ENCODE measurements at places on chromosomes 1 and 21. TPM values are rescaled to one million over a fixed set of nuclear protein-coding genes. Genes with fewer than 3 reads are reported as not detected.

- DNase-seq, result no peak
Measured at GRCh38 chr1:110674337-110675059, at the start of gene KCNA3. Gene KCNA3 (minus strand): TSS chr1:110674940. CDS start chr1:110674809, 131 bp downstream.

Gene SERPINC1
- total RNA-seq, result 205 TPM

Gene ACADM
- total RNA-seq, result 133 TPM

DNA sequence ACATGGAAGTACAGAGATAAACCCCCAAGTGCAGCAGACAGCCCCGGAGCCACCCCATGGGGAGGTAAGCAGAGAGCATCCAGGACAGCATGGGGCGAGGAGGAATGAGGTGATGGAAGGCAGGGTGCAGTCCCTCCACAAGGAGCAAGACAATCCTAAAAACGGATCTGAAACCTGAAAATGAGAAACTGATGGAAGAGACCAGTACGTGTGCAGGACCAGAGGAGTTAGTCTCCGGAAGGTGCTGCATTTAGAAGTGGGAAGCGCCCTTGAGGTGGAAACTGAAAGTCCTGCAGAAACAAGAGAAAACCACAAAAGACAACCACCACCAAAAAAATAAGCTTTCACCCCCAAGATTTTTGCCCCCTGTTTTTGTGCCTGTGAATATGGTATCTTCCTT, 17.4 kb upstream of the DDOST start:
- no peak for DNase-seq

DNA sequence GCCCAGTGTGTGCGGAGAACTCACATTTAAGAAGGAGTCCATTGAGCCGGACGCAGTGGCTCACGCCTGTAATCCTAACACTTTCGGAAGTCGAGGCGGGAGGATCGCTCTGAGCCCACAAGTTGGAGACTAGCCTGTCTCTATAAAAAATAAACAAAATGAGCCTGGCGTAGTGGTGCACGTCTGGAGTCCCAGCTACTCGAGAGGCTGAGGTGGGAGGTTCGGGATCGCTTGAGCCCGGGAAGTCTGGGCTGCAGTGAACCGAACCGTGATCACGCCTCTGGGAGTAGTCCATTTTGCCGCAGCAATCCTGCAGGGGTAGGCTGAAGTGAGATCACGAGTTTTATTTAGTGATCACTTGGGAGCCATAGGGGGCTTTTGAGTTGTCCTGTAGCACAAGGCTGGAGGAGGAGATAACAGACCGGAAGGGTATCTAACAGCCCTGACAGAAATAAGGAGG, 497 bp upstream of the FUCA1 start:
- peak; percentile 22 for DNase-seq

DNA sequence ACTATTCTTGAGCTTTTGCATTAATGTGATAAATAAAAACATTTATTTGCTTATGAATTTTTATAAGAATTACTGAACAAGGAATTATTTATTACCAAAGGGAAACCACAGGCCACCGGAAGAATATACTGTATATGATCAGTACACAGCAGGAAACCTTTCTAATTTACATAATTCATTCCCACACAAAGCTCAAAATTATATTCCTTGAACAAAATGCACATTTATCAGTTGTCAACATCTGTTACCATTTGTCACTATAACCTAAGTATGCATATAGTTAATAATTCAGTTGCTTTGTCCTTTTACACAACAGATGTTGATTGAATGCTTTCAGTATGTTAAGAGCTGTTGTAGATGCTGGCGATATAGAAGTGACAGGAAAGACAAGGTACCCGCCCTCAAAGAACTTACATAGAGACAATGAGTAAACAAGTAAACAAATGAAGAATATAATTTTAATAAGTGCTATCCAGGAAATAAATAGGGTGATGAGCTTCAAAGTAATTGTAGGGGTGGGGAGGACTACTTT, 27.2 kb downstream of the VPS45 start:
- no peak for DNase-seq

DNA sequence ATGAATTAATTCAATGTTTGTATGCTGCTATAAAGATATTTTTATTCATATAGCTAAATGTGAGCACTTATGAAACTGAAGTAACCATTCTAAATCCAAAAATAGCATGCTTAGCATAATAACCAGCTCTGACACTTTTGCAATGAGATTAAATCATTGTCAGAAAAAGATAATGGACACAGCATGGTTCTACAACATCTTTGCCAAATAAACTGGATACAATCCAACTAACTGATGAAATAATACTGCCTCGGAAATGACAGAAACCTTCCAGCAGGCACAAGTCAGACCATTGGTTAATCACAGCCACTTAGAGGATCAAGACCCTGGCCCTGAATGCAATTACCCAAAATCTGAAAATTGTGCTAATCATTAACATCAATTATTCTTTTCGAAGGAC, 592.7 kb upstream of the ADGRL4 start:
- DNase-seq, result no peak

Gene LRRC42
- total RNA-seq, result 55.1 TPM

Gene ASB17
- not detected for total RNA-seq

GRCh38 chr1:186680245-186681061, at the start of gene PTGS2:
Gene PTGS2 (minus strand): TSS chr1:186680423. CDS start chr1:186680290, 133 bp downstream.
- no peak for DNase-seq

DNA sequence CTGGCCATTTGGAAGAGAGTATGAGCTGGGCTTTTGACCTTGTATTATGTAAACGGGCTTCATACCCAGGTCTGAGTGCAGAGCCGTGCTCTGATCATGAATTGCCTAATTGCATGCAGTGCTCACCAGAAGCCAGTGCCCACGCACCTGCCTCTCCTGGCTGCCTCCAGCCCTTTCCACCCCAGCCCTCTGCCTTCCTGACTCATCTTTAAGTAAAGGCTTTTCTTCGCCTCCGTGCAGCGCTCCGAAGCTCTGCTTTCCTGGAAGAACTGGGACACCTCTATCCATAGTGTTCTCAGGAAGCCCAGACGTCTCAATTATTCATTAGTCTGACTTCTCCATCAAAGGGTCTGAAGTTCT, 413.7 kb downstream of the PTPRU start:
- no peak for DNase-seq

DNA sequence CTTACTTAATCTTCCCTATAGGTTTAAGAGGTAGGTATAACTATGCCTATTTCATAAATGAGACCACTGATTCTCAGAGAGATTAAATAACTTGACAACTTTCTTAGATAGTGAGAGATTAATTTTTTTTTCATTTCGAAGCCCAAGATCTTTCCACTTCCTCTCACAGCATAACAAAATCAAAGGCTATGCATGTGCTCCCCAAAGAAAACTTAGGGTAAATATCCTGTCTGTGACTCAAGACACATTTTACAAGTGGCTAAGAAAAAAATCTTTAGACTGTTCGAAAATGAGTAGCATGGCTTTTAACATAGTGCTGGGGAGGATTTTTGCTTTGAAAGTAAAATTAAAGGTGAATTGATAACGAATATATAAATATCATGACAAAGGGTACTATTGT, 8.2 kb upstream of the C1orf141 start:
- no peak for DNase-seq

DNA sequence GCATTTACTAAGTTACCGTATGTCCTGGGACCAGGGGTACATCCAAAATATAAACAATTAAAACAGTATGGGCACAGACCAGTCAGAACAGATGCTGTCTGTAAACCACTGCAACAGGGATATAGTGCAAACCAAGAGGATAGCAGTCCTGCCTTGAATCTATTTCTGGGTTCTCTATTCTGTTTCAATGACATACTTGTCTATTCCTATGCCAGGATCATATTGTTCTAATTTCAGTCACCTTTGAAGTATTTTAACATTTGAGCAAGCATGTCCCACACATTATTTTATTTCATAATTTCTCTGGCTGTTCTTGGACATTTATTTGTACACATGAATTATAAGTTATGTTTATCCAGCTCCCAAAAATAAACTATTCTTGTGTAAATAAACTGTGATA, 28.2 kb upstream of the SYDE2 start:
- DNase-seq, result no peak

- peak; percentile 43 for DNase-seq
Measured at GRCh38 chr1:27940297-27940696, 5.5 kb downstream of the SMPDL3B start.

DNA sequence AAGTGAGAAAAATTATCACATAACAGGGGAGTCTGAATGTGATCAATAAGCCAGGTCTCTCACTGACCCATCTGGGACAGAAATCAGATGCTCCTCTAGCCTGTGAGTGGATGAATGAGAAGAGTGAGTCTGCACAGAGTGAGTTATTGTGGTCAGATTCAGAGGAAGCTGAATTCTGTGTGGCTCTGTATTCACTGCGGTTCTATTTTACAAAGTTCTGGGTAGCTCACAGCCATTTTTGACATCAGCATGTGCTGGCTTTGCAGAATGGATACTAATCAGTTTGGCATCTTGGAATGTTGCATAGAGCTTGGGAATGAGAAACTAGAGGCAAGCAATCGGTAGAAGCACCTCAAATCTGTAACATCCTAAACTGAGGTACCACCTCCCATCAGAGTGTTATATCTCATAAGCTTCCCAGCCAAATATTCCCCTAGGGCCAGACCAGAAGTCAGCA, 3.8 kb downstream of the COLGALT2 start:
- no peak for DNase-seq

DNA sequence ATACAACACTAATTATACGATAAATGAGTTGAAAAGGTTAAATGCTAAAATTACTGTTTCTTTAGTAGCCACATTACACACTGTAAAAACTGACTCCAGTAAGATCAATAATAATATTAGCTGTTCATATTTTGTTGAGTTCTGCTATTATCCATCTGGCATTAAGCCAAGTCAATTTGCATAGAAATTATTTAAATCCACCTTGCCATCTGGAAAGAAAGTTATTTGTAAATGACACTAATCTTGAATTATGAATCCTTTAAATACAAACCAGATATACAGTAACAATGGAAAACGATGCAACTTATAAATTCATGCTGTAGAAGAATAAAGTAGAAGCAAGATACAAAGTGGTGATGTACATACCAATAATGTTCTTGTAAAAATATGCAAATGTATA, 81.4 kb upstream of the BCL10 start:
- DNase-seq, result no peak

Gene ACTN2
- total RNA-seq, result 0.04 TPM

GRCh38 chr1:117389284-117389683, 22.0 kb downstream of the MAN1A2 start:
- no peak for DNase-seq

Gene PODN
- total RNA-seq, result not detected

Gene NUAK2
- 1.1 TPM for total RNA-seq

GRCh38 chr1:13697738-13698137, 2.2 kb upstream of the PRDM2 start:
- DNase-seq, result no peak

DNA sequence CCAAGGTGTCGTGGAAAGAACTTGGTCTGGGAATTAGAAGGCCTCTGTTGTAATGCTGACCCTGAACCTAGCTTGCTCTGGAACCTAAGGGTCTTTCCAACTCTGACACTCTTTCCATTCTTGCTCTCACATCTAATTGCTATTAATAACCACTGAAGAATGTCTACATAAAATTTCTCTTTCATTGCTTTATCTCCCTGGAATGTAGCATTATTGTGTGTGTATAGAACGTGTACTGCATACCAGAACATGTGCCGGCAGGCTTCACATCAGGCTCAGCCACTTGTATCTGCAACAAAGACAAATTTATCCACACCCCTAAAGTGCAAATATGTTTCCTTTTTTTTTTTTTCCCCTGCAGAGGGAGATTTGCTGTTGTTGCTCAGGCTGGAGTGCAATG, 13.9 kb upstream of the LAX1 start:
- no peak for DNase-seq

GRCh38 chr21:44436958-44437357, 18.4 kb upstream of the LRRC3 start:
- DNase-seq, result no peak

DNA sequence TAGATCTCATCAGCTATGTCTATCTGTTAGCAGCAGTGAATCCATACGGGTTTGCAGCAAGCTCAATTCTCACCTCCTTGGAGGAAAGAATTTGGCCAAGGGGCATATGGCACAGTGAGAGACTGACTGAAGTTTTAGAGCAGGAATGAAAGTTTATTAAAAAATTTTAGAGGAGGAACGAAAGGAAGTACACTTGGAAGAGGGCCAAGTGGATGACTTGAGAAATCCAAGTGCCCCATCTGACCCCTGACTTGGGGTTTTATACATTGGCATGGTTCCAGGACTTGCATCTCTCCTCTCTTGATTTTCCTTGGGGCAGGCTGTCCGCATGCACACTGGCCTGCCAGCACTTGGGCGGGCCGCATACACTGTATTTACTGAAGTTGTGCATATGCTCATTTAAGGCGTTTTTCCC, 9.2 kb upstream of the OSBPL9 start:
- no peak for DNase-seq

Gene MROH9
- not detected for total RNA-seq

- DNase-seq, result no peak
Measured at GRCh38 chr1:32045772-32046171, 27.0 kb upstream of the TMEM39B start.

- no peak for DNase-seq
Measured at GRCh38 chr1:84665703-84666317, 24.5 kb downstream of the SSX2IP start.

- DNase-seq, result no peak
Measured at GRCh38 chr1:216433175-216433574, 9.9 kb upstream of the USH2A start.

GRCh38 chr1:54327386-54328065, 78.7 kb downstream of the SSBP3 start:
- DNase-seq, result no peak

Gene HORMAD1
- total RNA-seq, result not detected

GRCh38 chr1:115705085-115705951, 63.2 kb downstream of the CASQ2 start:
- no peak for DNase-seq

- peak; percentile 72 for DNase-seq
Measured at GRCh38 chr21:34965200-34966174, 83.6 kb downstream of the RUNX1 start.

DNA sequence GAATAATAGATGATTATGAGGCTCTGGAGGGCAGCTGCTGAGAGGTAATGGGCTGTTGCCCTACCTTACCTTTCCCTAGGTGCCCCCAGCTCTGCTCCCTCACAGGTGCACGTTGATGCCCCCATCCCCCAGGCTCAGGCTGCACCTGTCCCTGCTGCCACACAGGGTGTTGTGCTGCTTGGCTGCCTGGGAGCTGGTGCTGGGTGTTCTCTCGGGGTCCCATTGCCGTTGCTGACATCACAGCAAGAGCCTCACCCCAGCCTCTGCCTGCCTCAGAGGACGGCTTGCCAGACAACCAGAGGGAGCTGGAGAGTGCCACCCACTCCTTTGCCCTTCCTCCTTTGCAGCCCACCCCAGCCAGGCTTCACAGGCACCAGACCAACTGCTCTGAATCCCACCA, 31.4 kb upstream of the DMBX1 start:
- DNase-seq, result no peak

Gene TRIM67
- total RNA-seq, result not detected

DNA sequence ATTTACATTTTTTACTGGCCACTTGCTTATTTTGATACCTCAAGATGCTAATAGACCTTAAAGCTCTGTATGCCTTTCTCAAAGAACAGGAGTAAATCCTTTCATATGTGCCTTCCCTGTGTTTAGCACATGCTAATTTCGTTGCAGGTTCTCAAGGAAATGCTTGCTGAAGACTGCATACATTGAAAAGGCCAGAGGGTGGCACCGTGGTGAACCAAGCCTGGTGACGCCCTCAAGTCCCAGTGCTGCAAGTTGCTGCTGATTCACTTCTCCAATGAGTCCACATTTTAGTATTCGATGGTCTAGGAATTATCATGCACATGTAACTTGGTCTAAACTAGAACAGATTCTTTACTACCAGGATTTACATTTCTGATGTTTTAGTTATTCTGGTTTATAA, 94.1 kb downstream of the CLDN17 start:
- no peak for DNase-seq

GRCh38 chr1:153698020-153698922, 19.8 kb downstream of the NPR1 start:
- no peak for DNase-seq

Gene RHEX
- total RNA-seq, result 1.6 TPM

- no peak for DNase-seq
Measured at GRCh38 chr1:36108314-36108713, 16.7 kb downstream of the COL8A2 start.

Data from HepG2 (cell line).